Gastroesophageal sphincter (tissue), 4 donors: ENCODE measurements at places on chromosomes 7 and 10. TPM values are rescaled to one million over a fixed set of nuclear protein-coding genes. Genes with fewer than 3 reads are reported as not detected.

DBF4 gene
- 6.3 TPM for total RNA-seq

KIF20B gene
- 2.4 TPM for total RNA-seq

EPHA1 gene
- total RNA-seq: not detected

NUTM2E gene
- not detected for total RNA-seq

KIF11 gene
- total RNA-seq: 0.27 TPM

HERC4 gene
- 30.4 TPM for total RNA-seq

CTAGE4 gene
- total RNA-seq: 0.27 TPM

BEND7 gene
- total RNA-seq: 23.4 TPM

SLC39A12 gene
- not detected for total RNA-seq

C7orf33 gene
- total RNA-seq: not detected

FRG2B gene
- total RNA-seq: not detected

PPP1R3C gene
- 162 TPM for total RNA-seq

CSGALNACT2 gene
- 31.9 TPM for total RNA-seq

PRSS2 gene
- total RNA-seq: not detected

HOXA9 gene
- 0.54 TPM for total RNA-seq

OR2A5 gene
- total RNA-seq: not detected

FAM149B1 gene
- total RNA-seq: 16.0 TPM
